Activated T-cell treated with anti-CD3 and anti-CD28 coated beads, Interleukin-2, amount 50 U/mL, for 24 hours (primary cell): ENCODE measurements at places on chromosomes 4 and X.
A peak's percentile ranks its signal among the peaks of the same experiment; 100 is the strongest.

- DNase-seq: no peak
These were observed 131.1 kb downstream of the HS3ST1 start for GRCh38 chr4:11297627-11298026.

GRCh38 chrX:46648660-46649059 lies 75.1 kb downstream of the CHST7 start:
- DNase-seq: no peak

- DNase-seq: no peak
These were observed 112.3 kb downstream of the ANAPC4 start for GRCh38 chr4:25489253-25489797.

GRCh38 chr4:2689114-2689513 lies 67.0 kb downstream of the TNIP2 start:
- no peak for DNase-seq

GRCh38 chr4:134591326-134591725 lies 389.7 kb upstream of the PABPC4L start:
- no peak for DNase-seq

GRCh38 chr4:27145597-27145996 lies 285.0 kb downstream of the STIM2 start:
- DNase-seq: no peak

GRCh38 chrX:40278340-40279090 lies 180.8 kb upstream of the BCOR start:
- peak; percentile 52 for DNase-seq

DNA sequence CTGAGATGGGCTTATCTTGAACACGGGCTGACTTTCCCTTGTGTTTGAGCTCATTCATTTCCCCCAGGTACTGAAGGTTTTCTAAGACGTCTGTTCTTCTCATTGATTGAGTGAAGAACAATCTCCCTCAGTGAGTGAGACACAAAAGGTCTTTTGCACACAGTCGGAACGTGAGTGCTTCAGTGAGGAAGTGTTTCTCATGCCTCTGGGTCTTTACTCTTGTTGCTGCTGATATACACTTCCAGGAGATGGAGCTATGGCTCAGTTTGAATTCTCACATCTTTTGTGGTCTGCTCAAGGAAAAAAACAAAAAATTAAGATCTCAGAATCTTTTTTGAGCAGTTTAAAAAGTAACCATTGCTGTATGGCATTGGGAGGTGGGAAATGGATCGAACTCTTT lies 981.9 kb upstream of the TENM3 start:
- no peak for DNase-seq

GRCh38 chr4:185950891-185951290 lies 118.1 kb upstream of the TLR3 start:
- no peak for DNase-seq

- DNase-seq: no peak
These were observed 99.2 kb downstream of the JADE1 start for GRCh38 chr4:128908735-128909134.

DNA sequence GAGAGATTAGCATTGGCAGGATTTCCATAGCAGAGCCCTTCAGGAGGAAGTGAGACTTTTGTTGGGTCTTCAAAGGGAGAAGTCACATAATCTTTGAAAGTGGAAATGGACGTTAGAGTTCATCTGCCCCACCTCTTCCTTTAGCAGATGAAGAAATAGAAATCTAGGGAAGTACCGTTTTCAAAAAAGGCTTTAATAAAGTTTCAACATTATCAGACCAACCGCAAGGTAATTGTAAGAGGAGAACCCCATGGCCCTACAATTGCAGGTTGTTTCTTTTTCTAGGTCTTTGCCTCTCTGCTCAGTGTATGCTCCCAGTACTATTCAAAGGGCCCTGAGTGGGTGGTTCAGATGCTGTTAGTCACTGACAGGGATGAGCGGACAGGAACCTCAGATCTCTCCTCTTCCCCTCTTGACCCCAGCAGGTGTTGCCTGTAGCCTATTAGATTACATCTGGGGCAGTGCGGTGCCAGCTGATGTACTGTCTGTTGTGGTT lies 48.6 kb upstream of the AP1S2 start:
- DNase-seq: no peak

- DNase-seq: no peak
These were observed 552 bp downstream of the ADH5 start for GRCh38 chr4:99088023-99088449.

- no peak for DNase-seq
These were observed 10.6 kb upstream of the ANXA5 start for GRCh38 chr4:121707344-121707743.

DNA sequence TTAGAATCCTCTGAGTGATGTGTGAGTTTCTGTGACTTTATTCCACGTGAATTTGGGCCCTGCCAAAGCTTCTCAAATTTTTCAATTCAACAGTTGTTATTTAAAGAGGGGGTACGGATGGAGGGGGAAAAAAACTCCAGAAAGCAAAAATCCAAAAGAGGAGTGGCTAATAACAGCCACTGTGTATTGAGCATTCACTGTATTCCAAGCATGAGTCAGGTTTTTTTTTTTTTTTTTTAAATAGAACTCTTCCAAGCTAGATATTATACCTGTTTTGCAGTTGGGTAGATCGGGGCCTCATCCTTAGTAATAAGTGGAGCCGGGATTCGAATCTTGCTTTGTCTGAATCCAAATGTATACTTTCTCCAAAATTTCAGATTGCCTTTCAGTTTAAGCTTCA lies 6.4 kb upstream of the RHOH start:
- DNase-seq: no peak

GRCh38 chrX:153820601-153821000 lies 9.7 kb downstream of the PDZD4 start:
- no peak for DNase-seq

- DNase-seq: peak; percentile 73
These were observed 38.8 kb downstream of the MSN start for GRCh38 chrX:65706041-65706828.

- no peak for DNase-seq
These were observed 298.4 kb upstream of the ANKRD50 start for GRCh38 chr4:125010796-125011503.

DNA sequence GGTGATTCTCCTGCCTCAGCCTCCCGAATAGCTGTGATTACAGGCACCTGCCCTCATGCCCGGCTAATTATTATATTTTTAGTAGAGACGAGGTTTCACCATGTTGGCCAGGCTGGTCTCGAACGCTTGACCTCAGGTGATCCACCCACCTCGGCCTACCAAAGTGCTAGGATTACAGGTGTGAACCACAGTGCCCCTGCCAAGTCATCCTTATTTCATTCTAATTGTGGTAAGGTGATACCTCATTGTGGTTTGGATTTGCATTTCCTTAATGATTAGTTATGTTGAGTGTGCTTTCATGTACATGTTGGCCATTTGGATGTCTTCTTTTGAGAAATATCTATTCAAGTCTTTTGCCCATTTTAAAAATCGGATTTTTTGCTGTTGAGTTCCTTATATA lies 93.0 kb downstream of the USP9X start:
- no peak for DNase-seq

- no peak for DNase-seq
These were observed 129.0 kb downstream of the TMEM47 start for GRCh38 chrX:34528081-34528480.

- no peak for DNase-seq
These were observed 253.5 kb downstream of the PCDH10 start for GRCh38 chr4:133402616-133403015.

DNA sequence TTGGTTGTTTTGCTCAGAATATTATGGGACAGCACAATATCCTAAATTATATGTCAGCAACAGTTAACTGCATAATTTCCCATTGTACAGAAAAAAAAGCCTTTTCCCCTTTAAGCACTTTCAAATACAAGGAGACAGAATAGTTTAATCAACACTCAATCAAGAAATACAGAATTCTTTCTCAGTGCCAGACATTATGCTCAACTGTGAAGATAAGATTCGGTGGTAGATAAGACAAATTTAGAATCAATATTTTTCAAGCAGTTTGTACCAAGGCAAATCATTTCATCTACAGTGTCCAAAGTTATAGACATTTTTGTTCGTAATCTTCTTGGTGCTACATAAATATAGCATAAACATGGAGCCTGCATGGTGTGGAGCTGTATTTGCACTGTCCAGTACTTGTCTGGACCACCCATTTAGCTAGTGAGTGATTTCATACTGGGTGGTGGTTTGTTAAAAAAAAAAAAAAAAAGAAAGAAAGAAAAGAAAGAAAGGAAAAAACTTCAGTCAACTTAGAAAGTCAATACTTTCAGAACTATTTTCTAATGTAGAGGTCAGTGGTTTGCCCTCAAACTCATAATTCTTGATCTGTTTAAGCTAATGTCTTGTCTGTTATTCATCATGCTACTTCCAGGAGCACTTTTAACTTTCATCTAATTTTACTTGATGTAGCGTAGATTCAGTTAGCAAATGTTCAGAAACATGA lies 522.9 kb downstream of the FAT4 start:
- no peak for DNase-seq

DNA sequence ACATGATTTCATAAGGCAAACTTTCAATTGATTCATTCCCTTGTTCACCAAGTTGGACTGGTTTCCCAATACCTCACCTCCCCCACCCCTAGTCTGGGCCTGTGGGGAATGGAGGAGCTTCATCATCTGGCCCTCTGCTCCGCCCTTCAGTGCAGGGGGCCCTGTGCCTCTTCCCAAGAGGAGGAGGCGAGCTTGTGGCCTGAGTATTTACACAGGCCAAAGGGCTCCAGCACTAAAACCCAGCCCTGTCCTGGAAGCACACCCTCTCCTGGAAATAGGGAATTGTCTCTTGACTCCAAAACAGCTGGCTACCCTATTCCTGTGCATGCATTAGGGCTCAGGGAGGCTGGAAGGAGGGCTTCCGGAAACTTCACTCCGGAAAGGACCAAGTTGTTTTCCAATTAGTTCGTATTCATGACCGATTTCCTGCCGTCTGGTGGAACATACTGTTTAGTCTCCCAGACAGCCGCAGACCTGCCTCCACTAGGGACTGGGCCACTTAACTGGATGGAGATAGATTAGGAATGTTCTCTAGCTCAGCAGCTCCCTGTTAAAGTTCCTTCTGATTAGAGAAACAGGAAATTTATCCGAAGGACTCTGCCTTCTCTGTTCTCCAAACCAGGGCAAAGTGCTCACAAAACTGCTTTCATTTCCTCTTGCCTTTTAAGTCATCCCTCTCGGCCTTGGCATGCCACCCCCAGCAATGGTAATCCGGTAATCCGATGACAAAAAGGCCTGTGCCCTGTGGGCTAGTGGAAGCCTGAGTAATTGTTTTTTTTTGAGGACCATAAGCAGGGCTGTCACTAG lies 5.8 kb downstream of the SRPX2 start:
- no peak for DNase-seq

GRCh38 chr4:76105652-76106051 lies 31.1 kb downstream of the ART3 start:
- no peak for DNase-seq

- DNase-seq: no peak
These were observed 606 bp downstream of the CXorf58 start for GRCh38 chrX:23908219-23909004.

- DNase-seq: no peak
These were observed 41.4 kb downstream of the SOD3 start for GRCh38 chr4:24836661-24837242.

DNA sequence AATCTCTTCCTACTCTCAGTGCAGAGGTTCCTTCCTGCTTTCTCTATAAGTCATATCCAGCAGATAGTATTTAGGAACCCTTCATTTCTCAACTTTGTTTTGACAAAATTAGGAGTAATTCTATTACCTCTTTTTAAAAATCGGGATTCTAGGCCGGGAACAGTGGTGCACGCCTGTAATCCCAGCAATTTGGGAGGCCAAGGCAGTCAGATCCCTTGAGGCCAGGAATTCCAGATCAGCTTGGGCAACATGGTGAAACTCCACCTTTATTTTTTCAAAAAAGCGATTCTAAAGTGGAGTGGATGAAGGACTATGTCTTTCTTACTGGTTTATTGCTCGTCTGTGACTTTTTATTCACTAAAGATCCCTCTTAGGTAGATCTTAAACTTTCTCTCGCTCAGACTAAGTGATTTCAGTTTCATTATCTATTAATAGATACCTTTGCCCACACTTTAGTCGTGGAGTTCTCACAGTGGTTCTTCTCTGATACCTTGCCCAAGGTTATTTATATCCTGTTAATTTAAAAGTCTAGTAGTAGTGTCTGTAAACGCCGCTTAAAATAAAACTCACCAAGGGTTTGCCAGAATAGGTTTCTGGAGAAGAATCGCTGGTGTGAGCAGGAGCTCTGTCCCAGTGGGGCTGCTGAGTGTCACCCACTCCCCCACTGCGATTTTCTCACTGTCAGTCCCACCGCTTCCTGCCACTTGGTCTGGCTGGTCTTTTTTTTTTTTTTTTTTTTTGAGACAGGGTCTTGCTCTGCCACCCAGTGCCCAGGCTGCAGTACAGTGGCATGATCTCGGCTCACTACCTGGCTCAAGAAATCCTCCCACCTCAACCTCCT lies 27.0 kb upstream of the TMEM131L start:
- peak; percentile 49 for DNase-seq

DNA sequence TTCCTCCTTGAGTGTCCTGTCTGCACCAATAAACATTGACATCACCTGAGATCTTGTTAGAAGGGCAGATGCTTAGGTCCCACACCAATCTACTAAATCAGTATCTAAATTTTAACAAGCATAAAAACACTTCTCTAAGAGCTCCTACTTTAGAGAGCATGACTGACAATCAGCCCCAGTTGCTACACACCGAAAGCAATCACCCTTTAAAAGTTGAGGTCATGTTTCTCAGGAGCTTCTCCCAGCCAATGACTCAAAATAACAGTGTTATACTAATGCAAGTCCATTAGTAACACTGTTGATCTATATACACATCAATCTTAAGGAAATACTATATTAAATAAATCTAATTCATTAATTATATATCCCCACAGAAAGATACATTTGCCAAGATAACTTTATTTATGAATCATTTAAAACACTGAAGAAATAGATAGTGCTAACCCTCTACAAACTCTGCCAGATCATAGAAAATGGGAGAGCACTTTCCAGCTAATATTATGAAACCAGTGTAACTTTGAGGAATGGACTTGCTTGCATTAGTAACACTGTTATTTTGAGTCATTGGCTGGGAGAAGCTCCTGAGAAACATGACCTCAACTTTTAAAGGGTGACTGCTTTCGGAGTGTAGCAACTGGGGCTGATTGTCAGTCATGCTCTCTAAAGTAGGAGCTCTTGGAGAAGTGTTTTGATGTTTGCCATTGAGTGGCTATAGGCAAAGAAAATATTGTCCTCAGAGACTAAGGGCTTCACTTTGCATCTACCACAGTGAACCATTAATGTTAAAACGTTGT lies 109.8 kb upstream of the HDX start:
- DNase-seq: no peak

DNA sequence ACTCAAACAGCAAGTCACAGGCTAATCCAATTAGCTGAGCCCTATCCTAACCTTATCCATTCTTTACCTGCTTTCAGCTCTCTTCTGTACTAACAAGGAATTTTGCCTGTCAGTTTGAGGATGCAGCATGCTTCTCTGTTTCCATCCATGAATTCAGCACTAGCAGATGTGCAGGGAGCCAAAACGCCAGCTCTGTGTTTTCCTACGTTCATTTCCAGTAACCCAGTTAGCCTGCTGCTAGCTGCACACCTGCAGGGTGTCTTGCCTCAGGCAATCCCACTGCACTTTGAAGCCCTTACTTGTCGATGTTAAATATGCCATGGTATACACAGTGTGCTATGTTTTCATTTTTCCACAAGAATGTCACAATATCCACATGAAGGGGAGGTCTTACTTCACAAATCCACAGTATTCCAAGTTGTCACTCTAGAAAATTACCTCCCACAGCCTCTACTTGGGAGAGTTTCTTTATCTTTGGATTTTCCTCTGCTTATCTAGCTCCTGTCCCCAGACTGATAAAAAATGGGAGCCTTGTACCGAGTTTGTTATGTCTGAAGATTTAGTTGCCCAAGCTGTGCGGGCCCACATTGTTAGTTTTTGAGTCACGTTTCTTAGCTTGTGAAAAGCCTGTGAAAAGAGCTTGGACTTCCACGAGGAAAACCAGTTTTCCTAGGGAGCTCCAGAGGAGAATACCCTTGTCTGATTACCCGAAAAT lies 127.6 kb upstream of the HHIP start:
- no peak for DNase-seq
